ENCODE measurements at places on chromosomes 12 and 14.
A peak's percentile ranks its signal among the peaks of the same experiment; 100 is the strongest.

- H3K27me3 ChIP-seq: no peaks in the 10 kb centered on the region
- no peak overlapping the region for H3K27ac ChIP-seq
Observed at GRCh38 chr14:32602699-32603098, 273.6 kb downstream of the AKAP6 start.

DNA sequence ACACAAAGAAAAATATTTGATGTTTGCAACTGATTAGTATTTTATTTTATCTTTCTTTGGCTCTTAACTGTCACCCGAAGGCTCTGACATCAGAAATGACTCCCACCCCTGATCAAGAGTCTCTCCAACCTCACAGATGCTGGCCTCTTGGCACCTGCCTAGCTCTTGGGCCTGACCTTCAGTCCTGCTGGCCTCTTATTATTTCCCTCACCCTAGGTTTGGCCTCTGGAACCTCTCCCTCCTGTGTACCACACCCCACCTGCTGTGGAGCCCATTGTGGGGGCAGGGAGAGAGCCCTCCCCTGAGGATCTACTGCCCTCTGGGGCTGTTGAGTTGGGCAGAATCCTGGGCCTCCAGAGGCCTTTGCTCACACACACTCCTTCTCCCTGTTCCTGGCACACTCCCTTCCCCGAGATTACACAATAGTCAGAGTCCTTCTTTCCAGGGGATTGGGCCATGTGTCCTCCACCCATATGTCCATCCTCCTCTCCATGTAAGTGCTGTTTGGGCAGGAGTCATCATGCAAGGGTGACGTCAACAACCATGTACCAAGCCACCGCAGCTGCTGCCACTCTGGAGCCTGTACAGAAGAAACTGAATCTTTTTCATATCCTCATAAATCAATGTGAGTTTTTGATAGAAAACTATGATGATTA is 124.3 kb downstream of the RASSF9 start:
- no peaks in the 10 kb centered on the region for H3K27me3 ChIP-seq
- no peaks in the 10 kb centered on the region for H3K36me3 ChIP-seq
- H3K4me3 ChIP-seq: no peak overlapping the region
- no peaks in the 10 kb centered on the region for H3K4me1 ChIP-seq
- no peak for DNase-seq

GRCh38 chr12:128137140-128137539 is 129.8 kb upstream of the TMEM132C start:
- H3K36me3 ChIP-seq: no peaks in the 10 kb centered on the region
- no peak for DNase-seq
- H3K4me1 ChIP-seq: no peaks in the 10 kb centered on the region
- H3K27ac ChIP-seq: no peak overlapping the region
- no peaks in the 10 kb centered on the region for H3K27me3 ChIP-seq

GRCh38 chr12:103846415-103846814 is 5.4 kb upstream of the NT5DC3 start:
- H3K4me3 ChIP-seq: no peak overlapping the region
- no peak for DNase-seq
- peaks cover 4% of the 10 kb centered on the region for H3K4me1 ChIP-seq

DNA sequence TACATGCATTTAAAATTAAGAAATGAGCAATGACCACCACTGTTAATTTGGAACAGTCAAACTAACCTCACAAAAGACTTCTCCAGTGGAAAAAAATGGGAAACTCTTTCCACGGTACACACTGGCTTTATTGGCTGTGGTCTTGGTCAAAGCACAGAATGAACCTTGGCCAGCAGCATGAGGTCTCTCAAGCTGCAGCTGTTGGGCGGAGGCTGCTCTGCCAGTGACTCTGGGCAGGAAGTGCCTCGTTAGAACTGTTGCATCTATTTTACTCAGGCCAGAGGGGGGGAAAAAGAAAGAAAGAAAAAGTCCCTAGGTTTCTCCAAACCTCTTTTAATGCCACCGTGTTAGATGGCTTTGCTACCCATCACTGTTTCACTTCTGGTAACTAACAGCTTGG is 279.8 kb upstream of the DIO2 start:
- no peaks in the 10 kb centered on the region for H3K4me1 ChIP-seq
- H3K27ac ChIP-seq: no peak overlapping the region
- no peaks in the 10 kb centered on the region for H3K36me3 ChIP-seq
- H3K27me3 ChIP-seq: no peaks in the 10 kb centered on the region
- H3K4me3 ChIP-seq: no peak overlapping the region

DNA sequence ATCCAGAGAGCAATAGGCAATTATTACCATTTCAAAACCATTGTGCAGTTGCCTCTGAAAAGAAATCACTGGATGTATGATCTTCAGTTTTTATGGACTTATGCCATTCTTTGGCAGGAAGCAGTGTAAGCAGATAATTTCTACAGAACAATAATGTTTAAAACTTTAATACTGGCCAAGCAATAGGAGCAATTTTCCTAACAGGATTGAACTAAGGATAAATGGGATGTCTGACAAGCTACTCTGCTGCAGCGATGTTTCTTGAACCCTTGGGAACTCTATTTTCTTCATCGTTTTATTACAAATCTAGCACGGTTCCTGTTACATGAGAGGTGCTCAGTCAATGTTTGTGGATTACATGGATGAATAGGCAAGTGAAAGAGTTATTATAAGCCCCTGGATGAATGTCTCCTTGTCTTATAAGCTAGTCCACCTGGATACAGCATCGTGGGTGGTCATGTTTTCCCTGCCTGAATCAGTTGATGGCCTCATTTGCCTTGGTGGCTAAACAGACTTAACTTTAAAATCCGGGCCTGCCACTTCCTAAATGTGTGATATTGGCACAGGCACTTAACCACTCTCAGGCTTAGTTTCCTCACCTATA is 68.2 kb upstream of the MDM1 start:
- no peak overlapping the region for H3K4me3 ChIP-seq
- no peak for DNase-seq
- H3K27ac ChIP-seq: no peak overlapping the region
- H3K27me3 ChIP-seq: no peaks in the 10 kb centered on the region

GRCh38 chr12:114275932-114276785 is 129.8 kb downstream of the TBX5 start:
- peak; percentile 60 for DNase-seq
- H3K36me3 ChIP-seq: no peaks in the 10 kb centered on the region
- H3K4me1 ChIP-seq: peaks cover 6% of the 10 kb centered on the region
- H3K4me3 ChIP-seq: no peak overlapping the region
- H3K27me3 ChIP-seq: no peaks in the 10 kb centered on the region

- no peak for DNase-seq
- no peaks in the 10 kb centered on the region for H3K4me1 ChIP-seq
- H3K27ac ChIP-seq: no peak overlapping the region
- H3K36me3 ChIP-seq: no peaks in the 10 kb centered on the region
- no peaks in the 10 kb centered on the region for H3K27me3 ChIP-seq
Observed at GRCh38 chr12:50188875-50189575, 21.9 kb upstream of the CERS5 start.

DNA sequence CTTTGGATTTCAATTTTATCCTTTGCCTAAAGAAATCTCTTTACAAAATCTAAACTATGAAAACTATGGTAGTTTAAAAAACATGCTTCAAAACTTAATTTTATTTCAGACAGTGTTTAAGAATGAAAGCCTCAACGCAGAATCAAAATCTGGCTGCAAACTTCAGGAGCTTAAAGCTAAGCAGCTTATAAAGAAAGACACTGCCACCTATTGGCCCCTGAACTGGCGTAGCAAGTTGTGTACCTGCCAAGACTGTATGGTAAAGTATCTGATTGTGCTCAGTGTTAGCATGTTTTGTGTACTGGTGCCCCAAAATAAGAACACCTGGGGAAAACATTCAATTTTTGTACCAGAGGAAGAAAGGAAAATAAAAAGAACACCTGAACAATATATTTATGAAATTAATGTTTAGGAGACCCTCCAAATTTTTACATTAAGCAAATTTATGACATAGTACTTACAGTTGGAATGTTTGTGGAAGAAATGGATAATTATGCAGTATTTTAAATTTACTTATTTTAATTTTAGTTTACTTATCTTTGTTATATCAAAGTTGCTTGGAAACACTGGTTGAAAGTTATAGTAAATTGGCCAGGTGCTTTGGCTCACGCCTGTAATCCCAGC is 12.2 kb downstream of the UBR7 start:
- H3K4me1 ChIP-seq: no peaks in the 10 kb centered on the region
- DNase-seq: peak; percentile 18
- no peaks in the 10 kb centered on the region for H3K27me3 ChIP-seq
- no peak overlapping the region for H3K27ac ChIP-seq
- no peak overlapping the region for H3K4me3 ChIP-seq

GRCh38 chr12:89935850-89936249 is 227.2 kb upstream of the ATP2B1 start:
- DNase-seq: no peak
- H3K36me3 ChIP-seq: no peaks in the 10 kb centered on the region
- H3K27ac ChIP-seq: no peak overlapping the region
- H3K27me3 ChIP-seq: no peaks in the 10 kb centered on the region
- no peaks in the 10 kb centered on the region for H3K4me1 ChIP-seq
- no peak overlapping the region for H3K4me3 ChIP-seq
